ENCODE measurements at places on chromosomes 16 and 17.

DNA sequence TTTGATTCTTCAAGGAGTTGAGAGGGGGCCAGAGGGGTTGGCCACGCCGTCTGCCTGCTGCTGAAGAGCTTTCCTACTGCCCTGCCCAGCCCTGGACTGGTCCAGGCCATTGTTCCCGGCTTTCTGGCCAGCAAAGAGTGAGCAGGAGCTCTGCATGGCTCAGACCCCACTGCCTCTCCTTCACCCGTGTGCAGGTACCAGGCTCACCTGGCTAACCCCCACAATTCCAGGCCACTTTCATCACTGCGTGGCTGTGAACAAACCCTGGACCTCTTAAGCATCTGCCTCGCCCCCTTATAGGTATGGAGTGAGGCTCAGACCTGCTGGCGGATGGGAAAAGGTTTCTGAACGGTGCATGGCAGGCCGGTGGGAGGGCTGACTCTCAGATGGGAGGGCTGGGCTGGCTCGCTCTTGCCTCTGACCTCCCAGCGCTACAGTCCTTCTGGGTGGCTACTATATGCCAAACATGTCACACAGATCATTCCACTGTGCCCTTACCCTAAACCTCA is 8.9 kb downstream of the ZNF319 start:
- DNase-seq = no peak

DNA sequence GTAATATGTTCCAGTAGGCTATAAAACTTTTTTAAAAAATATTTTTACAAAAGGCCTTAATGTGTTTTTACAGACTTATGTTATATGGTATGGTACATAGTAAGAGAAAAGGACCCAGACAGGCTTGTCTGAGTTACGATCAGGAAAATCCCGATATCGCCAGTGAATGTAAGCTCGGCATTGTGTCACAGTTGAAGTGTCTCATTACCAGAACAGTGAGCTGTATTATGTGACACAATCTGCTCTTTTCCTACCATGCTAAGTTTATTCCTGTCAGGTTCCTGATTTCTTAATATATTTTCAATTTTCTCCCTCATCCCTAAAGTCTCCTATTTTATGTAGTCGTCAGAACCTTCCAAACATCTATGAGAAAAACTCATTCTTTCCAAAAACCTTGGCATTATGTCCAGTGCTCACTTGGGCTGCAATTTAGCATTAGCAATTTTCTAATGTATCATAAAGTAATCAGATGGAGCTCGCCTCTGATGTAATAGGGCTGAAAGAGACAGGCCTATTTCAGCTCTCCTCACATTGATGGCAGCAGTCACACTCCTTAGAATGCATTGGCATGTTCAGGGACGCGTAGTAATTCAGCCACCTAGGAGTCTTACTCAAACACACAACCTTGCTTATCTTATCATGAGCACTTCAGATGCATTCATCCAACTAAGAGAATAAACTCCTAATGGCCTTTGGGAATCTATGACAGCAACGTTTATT is 147.6 kb upstream of the NOG start:
- no peak for DNase-seq

DNA sequence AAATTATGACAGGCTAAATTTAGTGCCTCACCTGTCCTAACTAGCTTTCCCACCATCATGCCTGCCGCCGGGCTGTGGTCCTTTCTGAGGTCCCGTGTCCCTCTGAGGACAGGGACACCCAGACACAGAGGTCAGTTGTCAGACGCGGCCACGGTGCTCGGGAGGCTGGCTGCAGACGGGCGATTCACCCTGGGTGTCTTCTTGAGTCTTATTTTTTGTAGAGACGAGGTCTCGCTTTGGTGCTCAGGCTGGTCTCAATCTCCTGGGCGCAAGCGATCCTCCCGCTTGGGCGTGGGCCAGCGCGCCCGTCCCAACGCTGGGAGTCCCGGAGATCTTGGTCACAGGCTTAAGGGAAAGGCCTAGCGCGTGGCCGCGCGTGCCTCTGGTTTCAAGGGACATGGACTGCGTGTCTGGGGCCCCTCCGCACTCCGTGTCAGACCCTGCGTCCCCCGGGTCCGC is 797 bp upstream of the RAB11FIP3 start:
- DNase-seq = no peak

DNA sequence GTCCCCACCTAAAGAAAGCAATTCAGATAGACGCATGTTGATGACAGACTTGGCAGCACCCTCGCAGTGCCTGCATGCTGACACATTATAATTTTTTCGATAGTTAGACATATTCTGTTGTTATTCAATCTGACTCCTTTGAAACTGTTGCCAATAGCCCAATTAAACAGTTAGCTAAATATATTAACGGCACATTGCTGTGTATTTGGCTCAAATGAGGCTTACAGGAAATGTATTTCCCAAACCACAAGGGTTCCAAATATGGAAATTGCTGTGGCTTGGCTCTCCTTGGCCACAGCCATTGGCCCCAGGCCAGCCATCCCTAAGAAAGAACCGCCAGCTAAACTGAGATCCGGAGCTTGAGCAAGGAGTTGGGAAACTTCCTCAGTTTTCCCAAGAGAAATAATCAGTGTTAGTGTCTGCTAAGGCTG is 31.1 kb downstream of the C16orf82 start:
- no peak for DNase-seq

- peak; percentile 40 for DNase-seq
Measured at GRCh38 chr17:6421700-6422604, 13.0 kb downstream of the AIPL1 start.

DNA sequence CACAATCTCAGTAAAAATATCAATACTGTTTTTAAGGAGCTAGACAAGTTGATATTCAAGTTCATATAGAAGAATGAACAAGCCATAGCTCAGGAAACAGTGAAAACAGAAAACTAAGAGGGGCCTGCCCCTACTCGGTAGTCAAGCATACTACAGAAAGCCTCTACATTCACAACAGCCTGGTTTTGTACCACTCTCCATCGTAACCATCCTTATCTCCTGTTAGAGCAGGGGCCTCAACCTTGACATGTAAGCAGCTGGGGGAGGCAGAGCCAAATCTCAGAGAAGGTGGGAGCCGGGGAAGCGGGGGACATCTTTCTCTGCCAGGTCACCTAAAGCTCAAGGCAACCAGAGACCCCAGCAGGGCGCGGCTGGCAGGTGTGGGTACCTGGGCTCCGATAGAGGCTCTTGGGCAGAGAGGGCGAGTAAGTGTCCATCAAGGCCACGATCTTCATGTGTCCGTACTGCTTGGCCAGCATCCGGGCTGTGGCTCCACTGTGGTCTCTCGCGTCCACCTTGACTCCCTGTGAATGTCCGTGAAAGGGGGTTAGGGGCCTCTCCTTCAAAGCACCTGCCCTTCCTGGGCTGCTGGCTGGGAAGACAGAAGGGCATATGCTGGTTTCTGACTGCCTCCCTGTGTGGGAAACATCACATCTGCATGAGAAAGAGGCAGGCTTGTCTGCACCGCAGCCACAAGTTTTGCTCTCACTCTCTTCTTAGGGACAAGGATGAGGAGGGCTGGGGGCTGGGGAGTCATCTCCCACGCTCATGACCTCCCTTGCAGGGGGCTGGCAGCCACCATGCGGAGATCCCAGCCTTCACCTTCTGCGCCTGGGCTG is 20.2 kb downstream of the ANKS3 start:
- DNase-seq = no peak

GRCh38 chr17:50618941-50619340 is 15.7 kb upstream of the ABCC3 start:
- no peak for DNase-seq

DNA sequence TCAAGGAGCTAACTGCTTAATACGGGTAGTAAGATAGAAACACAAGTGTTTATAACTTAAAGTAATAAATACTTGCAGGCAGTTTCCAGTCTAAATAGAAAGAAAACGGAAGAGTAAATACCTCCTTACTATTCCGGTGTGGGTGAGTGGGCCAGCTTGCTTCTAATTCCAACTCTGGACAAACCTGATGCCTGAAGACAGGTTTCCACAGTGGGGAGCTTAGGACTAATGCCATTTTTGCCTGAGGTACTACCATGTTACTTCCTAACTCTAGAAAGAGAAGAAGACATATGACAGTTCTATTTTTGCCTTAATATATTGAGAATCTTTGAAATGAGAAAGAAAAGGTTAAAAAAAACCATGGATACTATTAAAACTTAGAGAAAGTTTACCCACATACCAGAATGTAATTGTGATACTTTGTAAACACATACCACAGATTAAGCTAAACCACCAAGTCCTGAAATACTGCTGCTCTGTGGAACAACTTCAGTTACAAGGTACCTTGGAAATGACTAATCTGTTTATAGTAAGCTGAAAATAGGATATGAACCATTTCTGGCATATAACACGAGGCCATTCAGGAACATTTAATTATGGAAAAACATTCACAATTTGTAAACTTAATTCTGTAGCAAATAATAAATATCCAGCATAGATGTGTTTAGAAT is 70.2 kb downstream of the ZZEF1 start:
- no peak for DNase-seq

GRCh38 chr16:5851393-5851982 is 753.9 kb upstream of the EEF2KMT start:
- DNase-seq = no peak

DNA sequence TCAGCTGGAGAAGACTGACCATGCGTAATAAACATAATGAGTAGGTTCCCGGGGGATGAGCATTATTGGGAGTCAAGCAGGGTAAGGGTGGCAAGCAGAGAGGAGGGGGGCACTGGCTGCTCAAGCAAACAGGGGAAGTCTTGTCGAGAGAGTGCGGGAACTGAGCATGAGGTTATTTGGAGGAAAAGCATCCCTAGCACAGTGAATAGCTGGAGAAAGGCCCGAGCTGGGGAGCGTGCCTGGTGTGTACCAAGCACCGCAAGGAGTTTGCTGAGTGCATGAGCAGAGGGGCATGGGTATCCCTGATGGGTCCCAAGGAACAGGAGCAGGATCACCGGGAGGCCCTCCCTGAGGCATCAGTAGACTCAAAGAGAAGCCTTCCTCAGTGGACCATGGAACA is 17.2 kb downstream of the CYTH1 start:
- DNase-seq = no peak

- no peak for DNase-seq
Measured at GRCh38 chr17:67689534-67690177, 28.1 kb upstream of the NOL11 start.

- no peak for DNase-seq
Measured at GRCh38 chr16:75251280-75252048, at the start of gene BCAR1. Gene BCAR1 (minus strand): TSS chr16:75251624. CDS start chr16:75251482, 142 bp downstream.

GRCh38 chr16:17556276-17557052 is 85.7 kb upstream of the XYLT1 start:
- DNase-seq = no peak

GRCh38 chr16:49618955-49619354 is 237.0 kb downstream of the ZNF423 start:
- no peak for DNase-seq

- no peak for DNase-seq
Measured at GRCh38 chr16:3819746-3820724, 60.5 kb downstream of the CREBBP start.

DNA sequence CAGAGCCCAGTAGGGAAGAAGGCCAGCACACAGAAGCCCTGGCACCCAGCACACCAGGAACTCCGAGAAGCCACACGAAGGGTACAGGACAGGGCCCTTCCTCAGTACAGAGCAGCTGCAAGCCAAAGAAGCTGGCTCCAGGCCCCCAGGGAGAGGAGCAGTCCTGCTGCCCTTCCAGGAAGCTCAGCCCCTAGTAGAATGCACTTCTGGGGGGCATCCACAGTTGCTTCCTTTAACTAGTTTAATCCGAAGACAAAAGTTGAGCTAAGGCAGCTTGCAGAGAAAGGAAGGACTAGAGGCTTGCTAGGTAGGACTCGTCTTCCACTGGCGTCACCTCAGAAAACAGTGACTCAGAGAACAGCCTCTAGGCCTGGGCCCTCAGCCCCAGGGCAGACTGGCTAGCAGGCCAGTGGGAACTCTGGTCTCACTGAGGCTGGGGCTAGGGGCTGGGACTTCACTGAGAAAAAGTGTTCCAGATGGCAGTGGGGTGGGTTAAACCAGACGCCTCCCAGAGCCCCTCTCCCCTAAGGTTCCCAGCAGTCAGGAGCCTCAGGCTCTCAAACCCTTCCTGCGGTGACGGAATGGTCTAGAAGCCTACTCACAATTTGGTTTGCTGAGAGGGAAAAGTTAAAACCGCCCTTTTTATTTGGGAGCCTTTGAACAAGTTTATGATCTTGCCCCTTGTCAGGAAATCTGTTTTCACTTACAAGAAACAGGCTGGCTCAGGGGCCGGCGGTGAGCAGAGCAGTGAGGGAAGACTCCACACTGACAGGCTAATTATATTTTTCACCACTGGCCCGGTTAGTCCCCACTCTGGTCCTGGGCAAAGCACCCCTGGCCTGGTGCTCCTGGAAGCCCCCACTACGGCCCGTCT is 41.4 kb downstream of the ACTG1 start:
- no peak for DNase-seq

DNA sequence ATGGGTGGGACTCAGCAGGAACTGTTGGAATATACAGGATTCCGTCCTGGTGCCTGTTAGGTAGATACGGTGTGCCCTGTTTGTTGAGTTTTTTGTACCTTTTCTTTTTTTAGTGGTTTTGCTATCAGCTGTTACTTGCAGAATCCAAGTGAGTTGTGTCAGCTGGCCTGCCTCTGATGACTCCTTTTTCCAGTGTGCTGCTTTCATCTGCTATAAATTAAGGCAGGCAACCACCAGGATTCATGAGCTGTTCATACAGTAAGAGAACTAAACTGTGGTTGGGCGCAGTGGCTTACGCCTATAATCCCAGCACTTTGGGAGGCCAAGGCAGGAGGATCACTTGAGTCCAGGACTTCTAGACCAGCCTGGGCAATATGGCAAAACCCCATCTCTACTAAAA is 79.9 kb downstream of the WNT3 start:
- no peak for DNase-seq

DNA sequence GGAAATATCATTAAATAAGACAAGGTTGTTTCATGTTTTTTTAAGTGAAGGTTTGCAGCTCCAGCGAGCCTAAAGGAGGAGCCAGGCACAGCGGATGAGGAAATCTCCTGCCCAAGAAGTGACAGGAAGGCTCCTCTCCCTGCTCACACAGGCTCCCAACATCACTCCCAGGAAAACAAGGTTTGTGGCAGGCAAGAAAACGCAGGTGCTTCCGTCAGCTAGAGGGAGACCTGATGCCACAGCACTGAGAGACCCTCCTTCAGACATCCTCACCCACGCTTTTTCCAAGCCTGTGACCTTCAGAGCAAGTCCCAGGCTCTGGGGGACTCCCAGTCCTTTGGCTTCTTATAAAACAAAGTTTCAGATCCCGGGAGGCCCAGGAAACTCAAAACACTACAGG is 89.7 kb downstream of the ZNF423 start:
- no peak for DNase-seq

GRCh38 chr16:87074641-87075318 is 242.4 kb downstream of the C16orf95 start:
- no peak for DNase-seq

GRCh38 chr16:57258226-57258909 is 13.3 kb downstream of the ARL2BP start:
- no peak for DNase-seq

GRCh38 chr17:19763416-19763815 is 15.3 kb upstream of the ALDH3A1 start:
- no peak for DNase-seq

All from stimulated activated CD8-positive, alpha-beta memory T cell treated with anti-CD3 and anti-CD28 coated beads, Interleukin-4, amount 100 ng/mL, for 4 hours (primary cell).